Inflammatory macrophage treated with lipopolysaccharide for 1 hour (primary cell): ENCODE measurements at places on chromosomes 7 and 10.

GRCh38 chr7:105224884-105225651 lies 163.7 kb downstream of the SRPK2 start:
- peak; percentile 56 for DNase-seq

DNA sequence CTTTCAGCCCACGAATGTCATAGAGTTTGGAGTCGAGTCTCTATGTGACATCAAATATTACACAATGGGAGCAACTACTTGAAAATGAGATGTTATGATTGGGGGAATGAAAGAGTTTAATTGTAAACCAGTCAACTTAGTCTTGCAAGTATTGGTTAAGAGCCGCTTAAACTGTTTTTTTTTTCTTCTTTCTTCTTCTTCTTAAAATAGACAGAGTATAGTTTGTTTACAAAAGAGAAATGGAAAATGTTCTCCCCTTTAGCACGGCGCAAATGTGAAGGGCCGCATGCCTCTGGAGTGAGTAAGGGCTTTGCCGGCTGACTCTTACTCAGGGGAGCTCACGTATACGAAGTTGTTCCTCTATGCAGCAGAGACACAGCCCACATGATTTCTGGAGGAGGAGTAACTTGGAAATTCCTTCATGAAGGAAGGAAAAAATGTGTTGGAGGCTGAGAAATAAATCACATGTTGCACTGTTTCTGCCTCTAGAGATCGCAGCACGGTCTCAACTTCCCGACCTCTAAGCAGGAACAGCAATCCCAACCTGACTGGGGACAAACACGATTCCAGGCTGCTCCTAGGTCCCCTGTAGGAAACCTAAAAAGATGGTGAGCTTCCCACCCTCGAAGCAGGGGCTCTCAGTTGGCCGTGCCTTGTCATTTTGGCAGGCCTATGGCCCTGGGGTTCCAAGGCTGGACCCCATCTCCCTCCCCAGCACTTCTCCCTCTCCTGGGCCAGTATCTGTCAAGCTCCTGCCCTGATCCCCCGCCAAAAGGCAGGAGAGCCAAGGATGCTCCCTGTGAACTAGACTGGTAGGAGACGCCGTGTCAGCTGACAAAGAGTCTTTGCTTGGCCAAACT lies 44.8 kb downstream of the MYOF start:
- DNase-seq: peak; percentile 99

DNA sequence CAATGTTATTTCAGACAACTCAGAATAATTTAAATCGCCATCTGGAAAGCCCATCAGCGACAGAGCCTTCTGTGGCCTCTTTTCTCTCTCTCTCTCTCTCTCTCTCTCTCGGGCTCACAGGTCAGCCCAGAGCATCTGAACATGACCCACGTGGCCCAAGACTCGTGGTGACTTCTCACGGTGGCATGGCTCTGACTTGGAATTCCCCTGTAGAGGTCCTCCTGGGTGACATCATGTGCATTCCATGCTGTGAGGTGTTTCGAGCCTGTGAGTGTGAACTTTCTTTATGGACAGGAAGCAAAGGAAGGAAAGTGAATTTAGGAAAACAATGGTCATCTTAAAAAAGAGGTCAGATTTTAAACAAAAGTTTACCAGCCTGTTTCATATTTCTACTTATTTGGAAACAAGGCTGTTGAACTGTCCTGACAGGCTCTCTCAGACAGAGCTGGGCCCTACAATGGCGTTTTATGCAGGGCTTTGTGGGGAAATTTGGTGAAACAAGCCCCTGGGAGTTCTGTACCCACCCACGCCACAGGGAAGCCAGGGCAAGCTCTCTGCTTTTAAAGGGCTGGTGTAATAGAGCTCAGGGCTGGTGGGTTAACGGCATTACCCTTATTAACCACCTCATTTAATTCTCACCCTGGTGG lies 359.7 kb upstream of the ZNF32 start:
- DNase-seq: no peak

DNA sequence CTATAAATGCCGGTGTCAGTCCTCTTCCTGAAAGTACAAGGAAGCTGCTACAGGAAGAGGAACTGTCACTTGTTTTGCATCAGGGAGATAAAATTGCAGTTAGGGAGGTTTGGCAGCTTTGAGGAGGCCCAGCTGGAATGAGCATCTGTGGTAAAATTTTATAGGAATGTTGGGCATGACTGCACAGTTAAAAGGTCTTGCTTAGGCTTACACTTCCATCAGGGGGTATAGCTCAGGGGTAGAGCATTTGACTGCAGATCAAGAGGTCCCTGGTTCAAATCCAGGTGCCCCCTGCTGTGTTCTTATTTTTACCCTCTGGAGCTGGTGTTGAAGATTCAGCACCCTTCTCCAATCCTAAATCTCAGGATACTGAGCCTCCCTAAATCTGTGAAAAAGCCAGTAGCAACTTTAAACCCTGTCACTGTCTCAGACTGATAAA lies 65.9 kb downstream of the ZNF467 start:
- DNase-seq: no peak

DNA sequence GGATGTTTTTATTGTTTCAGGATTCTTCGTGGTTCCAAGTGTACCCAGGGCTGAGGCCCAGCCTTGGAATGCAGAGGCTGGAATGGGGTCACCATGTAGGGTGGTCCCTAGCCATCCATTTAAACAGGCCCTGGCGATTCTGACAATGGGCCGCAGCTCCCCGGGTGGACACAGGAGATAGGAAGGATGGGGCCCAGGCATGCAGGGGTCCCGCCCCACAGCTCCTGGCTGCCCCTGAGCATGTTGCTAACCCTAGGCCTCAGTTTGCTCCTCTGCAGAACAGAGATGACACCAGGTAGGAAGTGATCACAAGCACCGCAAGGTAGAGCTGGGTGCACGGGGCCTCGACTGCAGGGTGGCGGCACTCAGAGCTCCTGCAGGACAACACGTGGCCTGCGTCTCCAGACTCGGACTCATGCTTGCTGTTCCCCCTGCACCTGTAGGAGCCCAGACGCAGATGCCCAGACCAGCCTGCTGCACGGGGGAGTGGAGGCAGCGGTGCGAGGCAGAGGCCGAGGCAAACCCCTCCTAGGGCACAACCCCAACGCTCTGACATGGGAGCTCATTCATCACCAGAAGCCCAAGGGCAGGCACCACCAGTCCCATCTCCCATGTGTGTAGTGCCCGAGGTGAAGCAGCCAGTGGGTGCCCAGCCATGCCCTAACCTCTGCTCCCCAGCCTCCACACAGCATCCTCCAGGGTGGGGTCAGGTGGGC lies 25.5 kb downstream of the VIPR2 start:
- DNase-seq: no peak

DNA sequence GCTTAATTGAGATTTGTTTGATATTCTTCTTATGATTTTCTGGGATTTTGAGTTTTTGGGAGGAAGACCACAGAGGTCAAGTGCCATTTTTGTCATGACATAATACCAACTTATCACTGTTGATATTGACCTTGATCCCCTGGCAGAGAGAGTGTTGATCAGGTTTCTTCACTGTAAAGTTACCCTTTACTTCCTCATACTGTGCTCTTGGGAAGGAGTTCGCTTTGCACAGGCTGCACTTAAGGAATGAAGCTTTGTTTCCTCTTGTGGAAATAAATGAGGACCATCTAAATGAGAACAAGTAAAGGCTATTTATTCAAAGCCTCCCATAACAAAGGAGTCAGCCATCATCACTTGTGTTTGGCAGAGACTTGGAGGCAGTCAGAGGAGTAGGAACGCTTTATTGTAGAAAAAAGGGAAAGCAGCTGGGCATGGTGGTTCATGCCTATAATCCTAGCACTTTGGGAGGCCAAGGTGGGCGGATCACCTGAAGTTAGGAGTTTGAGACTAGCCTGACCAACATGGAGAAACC lies 16.1 kb downstream of the ST7 start:
- no peak for DNase-seq

DNA sequence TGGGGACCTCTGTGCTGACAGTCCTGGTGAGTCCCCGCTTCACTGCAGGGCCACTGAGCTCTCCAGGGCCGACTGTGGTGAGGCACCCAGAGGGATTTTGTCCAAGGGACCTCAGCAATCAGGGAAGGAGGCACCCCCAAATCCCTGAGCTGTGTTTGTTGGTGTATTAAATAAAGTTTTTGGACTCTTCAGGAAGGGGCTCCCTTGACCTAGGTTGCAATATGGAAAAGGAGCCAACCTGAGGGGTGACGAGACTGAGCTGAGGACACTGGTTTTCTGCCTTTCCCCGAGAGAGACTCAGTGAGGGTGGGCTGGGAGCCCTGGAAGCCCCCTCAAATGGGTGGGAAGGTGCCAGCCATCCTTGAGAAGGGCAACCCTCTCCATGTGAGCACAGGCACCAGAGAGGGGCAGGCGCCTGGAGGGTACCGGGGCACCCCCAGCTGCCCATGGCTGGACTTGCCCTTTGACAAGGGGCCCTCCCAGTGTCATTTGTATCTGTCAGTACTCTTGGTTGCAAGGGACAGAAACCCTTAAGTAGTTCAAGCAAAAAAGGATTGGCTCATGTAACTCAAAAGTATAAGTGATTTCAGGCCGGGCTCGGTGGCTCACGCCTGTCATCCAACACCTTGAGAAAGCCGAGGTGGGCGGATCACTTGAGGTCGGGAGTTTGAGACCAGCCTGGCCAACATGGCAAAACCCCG lies 72.8 kb downstream of the C10orf105 start:
- no peak for DNase-seq

DNA sequence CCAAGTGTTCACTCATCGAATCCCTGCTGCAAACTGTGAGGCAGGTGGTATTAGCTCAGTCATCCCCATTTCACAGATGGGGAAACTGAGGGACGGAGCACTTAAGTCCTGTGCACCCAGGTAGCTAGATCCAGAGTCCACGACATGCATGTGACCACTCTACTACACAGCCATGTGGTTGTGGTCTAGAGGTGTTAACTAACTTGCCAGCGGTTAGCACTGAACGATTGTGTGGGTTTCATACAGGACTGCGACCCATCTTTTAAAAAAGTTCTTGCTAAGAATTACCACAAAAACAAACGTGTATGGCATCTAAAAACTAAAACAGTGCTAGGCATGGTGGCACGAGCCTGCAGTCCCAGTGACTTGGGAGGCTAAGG lies 16.1 kb upstream of the ABCC2 start:
- no peak for DNase-seq

DNA sequence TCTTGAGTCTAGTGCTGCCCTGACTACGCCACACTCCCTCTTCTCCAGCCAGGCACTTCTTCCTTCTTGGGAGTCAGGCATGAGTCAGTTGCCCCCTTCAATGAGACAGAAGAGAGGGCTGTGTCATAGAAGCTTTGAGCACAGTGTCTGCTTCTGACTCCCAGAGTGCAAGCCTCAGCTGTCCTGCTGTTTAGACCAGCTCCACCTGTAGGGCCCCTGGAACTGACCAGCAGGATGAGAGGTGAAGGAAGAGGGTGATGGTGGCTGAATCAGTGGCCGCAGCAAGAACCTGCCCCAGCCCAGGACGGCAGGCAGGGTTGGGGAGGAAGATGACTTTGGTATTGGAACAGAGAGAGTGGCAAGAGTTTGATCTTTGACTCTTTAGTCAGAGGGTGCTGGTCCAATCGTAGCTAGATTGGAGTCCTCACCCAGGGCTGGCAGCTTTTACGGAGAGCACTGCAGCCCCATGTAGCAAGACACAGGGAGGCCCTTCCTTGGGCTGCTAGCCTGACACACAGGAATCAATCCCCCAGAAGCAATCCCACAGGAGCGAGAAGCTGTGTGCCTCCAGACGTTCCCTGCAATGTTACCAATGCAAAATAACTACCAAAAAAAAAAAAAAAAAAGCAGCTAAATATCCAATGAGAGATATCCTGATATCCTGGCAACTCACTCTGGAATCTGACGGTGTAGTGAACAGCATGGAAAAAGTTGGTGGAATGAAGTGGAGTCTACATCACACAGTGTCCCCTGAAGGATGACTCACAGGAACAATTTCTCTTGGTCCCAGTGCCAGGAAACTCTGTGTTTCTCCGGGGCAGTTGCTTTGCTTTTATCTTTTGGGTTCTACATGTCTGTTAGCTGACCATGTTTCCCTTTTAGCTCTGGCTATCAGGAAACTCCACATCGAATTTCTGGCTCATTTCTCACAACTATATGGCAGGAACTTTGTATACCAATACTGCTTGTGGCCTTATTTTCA lies 6.9 kb downstream of the C10orf62 start:
- DNase-seq: no peak

- DNase-seq: peak; percentile 29
Measured at GRCh38 chr10:13100349-13101294, 659 bp downstream of the OPTN start.

DNA sequence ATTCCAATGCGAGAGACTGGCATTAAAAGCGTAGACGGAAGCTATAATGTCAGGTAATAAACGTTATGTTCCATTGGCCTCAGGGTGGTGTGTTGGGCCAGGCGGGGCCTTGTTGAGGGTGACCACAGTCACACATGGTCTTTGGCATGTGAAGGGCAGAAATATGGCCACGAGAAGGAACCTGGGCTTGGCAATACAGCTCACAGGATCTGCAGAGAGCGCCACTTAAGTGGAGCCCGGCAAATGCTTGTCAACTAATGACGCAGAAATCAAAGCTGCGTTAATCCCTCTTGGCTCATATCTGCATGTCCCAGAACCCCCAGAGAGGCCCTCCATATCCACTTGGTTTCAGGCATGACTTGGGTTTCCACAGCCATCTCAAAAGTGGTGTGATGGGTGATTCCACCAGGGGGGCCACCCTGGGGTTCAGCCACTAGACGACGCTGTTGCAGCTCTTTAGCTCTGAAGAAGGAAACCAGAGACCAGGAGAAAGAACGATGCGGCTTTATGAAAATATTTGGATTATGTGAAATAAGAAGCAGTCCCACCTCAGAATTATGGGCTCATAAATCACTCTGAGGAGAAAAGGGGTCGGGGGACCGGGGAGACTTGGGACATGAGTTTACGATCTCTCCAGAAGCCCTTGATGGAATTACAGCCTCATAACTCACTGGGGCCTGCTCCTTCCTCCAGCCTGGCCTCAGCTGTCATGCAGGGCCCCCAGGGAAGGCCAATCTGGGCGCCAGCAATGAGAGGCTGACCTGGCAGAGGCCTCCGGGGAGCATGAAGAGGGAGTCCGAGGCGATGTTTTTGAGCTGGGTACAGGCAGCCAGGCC lies 462.5 kb downstream of the PLXNA4 start:
- no peak for DNase-seq

DNA sequence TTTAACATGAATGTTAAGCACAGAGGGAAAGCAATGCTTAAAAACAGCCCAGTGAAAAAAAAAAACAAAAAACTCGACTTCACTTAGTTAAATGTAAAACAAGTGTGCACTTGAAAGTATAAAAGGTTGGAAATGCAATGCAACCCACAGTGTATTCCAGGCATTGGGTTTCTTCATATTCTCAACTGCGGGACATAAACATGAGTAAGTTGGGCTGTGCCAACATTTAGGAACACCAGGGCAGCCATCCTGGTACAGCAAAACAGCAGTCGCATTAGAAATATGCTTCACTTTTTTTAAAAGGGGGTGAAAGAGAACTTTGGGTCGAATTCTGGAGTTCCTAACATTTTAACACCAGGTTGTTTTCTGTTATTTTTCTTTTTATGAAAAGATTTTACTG lies 937 bp downstream of the STEAP1 start:
- DNase-seq: no peak

GRCh38 chr7:50607524-50608125 lies 42.4 kb upstream of the DDC start:
- DNase-seq: no peak

- no peak for DNase-seq
Measured at GRCh38 chr10:9137368-9137767, 1082.9 kb downstream of the GATA3 start.
